ENCODE measurements at places on chromosomes 13 and 19.

DNA sequence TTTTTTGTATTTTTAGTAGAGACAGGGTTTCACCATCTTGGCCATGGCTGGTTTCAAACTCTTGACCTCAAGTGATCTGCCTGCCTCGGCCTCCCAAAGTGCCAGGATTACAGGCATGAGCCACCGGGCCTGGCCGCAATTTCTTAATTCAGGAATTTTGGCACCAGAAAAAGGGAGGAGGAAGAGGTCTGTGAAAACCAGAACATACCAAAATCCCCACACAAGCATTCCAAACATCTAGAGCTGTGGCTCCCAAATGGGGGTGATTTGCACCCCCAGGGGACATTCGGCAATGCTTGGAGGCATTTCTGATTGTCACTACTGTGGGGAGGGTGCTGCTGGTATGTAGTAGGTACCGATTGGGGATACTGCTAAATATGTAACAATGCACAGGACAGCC lies 40.2 kb upstream of the ABCC4 start:
- DNase-seq: no peak

GRCh38 chr19:17105556-17105955 lies 30.0 kb downstream of the MYO9B start:
- DNase-seq: no peak

- no peak for DNase-seq
Observed at GRCh38 chr13:99961636-99962035, 9.9 kb downstream of the ZIC5 start.

- DNase-seq: no peak
Observed at GRCh38 chr19:38318660-38319059, 985 bp upstream of the KCNK6 start.

- no peak for DNase-seq
Observed at GRCh38 chr13:40315416-40316064, 350.9 kb downstream of the FOXO1 start.

All from SJSA1 (cell line).